Fibroblast of skin of back (primary cell): ENCODE measurements at places on chromosomes 1 and 21.
A peak's percentile ranks its signal among the peaks of the same experiment; 100 is the strongest.

GRCh38 chr21:37548521-37548981 is 182.0 kb downstream of the DYRK1A start:
- no peak for DNase-seq

- DNase-seq = no peak
These were observed 2.3 kb upstream of the SLC25A34 start for GRCh38 chr1:15733726-15734226.

GRCh38 chr1:24374891-24375786 is 38.4 kb downstream of the STPG1 start:
- DNase-seq = no peak

GRCh38 chr1:1815606-1816281 is 37.5 kb upstream of the NADK start:
- DNase-seq = no peak

- no peak for DNase-seq
These were observed 168.4 kb downstream of the ZC3H11B start for GRCh38 chr1:219444474-219444873.

DNA sequence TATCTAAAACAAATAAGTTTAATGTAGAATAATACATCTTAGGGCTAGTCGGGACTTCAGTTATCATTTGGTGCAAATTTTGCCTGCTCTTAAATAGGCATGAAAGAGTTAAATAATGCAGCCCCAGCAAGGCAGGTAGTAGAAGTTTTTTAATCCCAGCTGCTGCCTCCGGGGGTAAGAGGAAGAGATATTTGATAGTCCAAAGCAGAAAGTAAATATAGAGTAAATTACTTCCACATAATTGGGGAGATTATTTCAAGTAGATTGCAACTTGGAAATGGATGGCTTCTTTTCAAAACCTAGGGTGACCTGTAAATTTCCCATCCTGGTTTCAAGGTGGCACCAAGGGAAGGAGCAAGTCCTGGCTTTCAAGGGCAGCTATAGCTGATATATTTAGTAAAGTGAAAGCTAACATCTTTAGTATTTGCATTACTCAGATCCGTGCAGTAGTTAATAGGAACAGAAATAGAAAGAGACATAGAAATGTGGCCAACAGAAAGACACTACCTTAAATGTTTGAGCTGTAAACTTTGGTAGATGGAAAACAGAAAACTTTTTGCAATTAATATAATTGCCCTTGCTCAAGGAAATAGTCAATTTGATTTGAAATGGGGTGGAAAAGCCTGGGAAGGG is 109.1 kb downstream of the LMO4 start:
- no peak for DNase-seq

DNA sequence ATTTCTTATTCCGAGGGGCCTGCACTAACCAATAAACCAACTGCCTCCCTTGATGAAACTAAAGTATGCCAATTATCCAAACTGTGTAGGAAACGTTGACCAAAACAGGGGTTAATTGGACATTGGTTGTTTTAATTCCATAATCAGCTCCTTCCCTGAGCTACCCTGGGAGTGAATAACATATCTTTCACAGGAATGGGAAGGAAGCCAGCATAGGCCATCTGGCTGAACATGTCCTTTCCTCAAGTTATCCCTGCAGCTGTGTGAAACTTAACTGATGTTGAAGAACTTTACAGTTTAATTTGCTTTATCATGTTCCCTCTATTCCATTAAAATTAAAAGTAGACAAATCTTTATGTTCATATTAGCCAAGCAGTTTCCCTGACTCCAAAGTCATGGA is 75.4 kb downstream of the NRIP1 start:
- no peak for DNase-seq

DNA sequence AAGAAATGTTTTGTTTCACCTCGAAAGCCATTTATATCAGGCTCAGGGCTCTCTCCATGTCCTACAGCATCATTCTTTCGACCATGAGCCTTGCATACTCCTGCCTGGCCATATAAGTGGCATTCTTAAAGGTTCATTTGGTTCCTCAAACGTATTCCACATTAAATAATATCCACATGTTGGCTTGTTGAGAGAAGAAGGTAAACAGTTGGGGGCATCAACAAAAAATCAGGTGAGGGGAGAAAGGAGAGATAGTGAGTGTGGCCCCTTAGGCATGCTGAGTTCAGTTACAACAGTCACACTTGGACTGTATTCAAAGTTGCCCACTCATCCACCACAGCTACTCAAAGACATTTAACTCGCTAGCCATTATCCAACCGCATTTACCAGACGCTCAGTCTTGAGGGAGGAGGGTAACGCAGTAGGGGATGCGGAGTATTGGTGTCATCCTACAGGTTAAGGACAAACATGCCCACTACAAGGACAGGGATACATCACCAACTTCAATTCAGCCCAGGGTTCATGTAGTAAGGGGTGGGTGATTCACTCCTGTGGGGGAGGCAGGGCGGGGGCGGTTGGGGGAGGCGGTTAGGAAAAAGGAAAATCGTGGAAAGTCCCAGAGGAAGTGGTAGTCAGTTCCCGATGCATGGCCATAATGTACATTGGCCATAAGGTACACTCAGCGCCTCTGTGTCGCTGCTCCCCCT is 1.4 kb downstream of the ZNF697 start:
- DNase-seq = peak; percentile 46

DNA sequence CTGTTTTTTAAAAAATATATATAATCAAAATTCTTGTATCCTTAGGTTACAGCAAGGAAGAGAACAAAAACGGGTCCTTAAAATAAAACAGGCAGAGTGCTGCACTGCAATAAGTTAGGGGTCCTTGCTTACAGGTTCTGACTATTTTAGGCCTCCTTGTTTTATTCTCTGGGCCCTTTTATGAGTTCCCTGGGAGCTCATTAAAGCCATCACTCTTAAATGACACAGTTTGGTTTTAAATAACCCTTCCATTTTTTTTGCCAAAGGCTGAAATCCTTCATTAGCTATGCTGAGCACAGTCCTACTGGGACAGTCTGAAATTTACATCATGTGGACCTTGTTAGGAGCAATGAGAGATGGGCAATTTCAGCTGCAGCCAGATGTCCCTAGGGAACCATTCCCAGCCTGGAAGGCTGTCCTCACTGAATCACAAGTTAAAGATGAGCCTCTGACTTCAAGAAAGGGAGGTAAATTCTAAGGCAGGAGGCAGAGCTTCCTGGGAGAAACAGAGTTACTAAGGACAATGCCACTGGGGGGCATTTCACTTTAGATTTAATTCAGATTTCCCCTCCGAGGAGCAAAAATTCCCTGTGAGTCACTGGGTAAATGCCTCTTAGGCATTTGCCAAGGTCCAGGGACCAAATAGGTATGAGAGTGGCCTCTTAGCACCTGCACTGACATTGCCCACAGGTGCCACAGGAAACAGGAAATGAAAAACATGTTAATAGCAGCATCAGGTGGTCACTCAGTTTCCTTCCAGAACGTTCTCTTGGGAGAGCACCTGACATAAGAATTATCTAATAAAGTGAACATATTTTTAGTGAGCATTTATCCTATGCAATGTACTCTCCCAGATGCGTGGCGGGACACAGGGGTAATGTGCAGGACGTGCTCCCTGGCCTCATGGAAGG is 3.8 kb upstream of the MUL1 start:
- DNase-seq = no peak

- peak; percentile 93 for DNase-seq
These were observed 122.8 kb upstream of the IVNS1ABP start for GRCh38 chr1:185439727-185440415.

GRCh38 chr1:215833941-215834729 is 267.0 kb downstream of the KCTD3 start:
- peak; percentile 18 for DNase-seq

DNA sequence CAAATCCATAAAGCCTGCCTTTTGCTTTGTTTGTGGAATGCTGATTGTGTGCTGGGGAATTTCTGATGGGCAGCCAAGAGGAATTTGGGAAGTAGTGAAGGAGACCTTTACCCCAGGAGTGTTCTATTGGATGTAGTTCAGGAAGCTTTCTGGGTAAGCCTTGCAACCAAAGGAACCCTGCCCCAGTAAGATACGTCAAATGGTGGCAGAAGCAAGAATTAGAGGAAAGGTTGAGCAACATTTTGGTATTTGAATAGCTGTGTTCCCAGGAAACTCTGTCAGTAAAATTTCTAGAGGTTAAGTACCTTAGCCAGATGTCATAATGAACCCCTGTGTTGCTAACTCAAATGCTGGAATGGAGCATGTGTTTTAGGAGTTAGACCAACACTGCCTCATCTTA is 6.4 kb downstream of the MGST3 start:
- no peak for DNase-seq

DNA sequence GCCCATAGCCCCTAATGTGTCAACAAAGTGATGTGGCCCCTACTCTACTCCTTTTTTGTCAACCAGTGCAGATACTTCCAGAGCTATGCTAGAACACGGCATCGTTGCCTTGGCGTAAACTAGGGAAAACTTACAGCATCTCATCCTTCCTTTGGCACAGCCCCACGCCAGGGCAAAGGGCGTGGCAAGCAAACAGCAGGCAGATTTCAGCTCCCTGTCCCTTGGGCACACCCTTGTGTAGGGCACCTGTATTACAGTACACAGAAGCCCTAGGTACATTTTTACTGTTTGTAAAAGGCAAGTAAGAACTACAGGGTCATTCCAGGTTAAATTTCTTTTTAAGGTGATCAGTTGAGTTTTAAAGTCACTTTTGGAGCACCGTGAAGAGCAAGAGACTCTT is 29.3 kb downstream of the PRDX6 start:
- no peak for DNase-seq

DNA sequence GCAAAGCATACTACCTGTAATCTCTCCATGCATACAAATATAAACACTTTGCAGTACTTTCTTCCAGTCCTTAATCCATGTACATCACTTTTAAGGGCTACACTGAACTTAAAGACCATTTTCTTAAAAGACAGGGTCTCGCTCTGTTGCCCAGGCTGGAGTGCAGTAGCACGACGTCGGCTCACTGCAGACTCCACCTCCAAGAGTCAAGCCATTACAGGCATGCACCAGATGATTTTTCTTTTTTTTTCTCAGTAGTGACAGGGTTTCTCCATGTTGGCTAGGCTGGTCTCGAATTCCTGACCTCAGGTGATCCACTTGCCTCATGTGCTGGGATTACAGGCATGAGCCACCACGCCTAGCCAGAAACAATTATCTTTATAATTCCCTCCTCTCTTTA is 22.9 kb downstream of the PUM1 start:
- DNase-seq = no peak

GRCh38 chr1:107963008-107963407 is 2.0 kb downstream of the VAV3 start:
- DNase-seq = no peak

DNA sequence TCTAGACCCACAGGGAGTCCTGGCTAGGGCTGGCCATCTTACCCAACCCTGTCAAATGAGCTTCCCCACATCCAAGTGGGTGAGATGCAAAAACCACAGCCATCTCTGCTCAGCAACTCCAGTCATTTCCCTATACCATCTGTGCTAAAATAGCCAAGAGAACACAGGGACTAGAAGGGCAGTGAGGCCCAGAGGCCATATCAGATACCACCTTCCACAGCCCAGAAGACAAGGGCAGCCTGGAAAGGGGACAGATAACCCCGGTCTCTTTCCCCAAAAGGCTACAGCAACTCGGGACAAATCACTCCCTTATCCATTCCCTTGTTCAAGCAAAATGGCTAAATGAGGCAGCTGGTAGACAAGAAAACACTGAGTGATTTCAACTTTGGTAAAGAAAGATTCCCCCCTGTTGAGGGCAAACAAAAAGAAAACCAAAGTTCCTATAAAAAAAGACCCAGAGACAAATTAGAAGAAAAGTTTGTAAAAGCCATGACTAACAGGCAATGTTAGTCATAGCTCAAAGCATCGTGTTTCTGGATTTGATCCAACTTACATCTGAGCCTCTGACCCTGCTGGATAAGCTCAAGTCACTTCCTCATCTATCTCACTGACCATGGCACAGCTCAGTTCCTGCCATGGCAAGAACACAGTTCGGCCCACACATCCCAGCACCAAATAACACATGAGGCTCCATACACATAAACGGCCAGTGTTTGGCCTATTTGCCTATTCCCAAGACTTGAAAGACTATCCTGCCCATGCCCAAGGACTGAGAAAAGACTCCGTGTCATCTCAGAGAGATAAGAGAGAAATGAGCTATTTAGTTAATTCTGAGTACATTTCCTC is 3.1 kb downstream of the LAMB3 start:
- peak; percentile 93 for DNase-seq

- DNase-seq = no peak
These were observed 20.0 kb downstream of the YIPF1 start for GRCh38 chr1:53869454-53870117.

- DNase-seq = no peak
These were observed 34.5 kb downstream of the GALNT2 start for GRCh38 chr1:230101556-230101955.

- DNase-seq = no peak
These were observed 94.2 kb upstream of the IPO9 start for GRCh38 chr1:201734786-201735185.

DNA sequence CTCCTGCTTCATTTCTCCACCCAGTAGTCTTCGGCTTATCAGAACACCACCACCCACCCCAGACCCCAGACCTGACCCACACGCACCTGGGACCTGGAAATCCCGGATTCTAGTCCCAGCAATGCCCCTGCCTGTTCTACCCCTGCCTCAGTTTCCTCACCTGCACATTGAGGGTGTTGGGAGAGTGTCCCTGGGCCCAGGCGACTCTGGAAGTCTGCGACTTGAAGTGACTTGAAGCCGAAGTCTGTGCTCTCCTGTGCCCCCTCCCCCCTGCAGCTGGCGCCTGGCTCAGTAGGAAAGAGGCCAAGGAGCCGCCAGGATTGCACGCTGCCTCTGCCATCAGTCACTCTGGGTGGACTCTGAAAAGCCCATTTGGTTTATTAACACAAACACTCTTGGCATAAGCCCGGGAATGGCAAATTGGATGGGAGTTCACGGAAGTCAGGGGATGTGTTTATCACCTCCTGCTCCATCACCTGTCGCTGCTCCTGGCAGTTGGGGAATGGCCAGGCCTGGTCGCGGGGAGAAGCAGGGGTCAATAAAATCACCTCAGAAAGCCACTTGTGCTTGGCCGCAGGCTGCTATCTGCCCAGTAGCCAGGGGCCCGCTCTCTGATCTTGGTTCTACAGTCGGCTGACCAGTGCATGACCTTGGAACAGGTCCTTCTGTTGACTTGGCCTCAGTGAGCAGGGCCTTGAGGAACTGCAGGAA is 132.7 kb downstream of the ACTL8 start:
- no peak for DNase-seq
